ENCODE measurements at places on chromosomes 5 and 9. TPM values are rescaled to one million over a fixed set of nuclear protein-coding genes. Genes with fewer than 3 reads are reported as not detected.

The LPAR1 gene
- total RNA-seq = 86.5 TPM

The DTWD2 gene
- total RNA-seq = 8.5 TPM

The FCN2 gene
- not detected for total RNA-seq

The TRIM14 gene
- total RNA-seq = 18.2 TPM

The ABLIM3 gene
- total RNA-seq = 26.7 TPM

The LRRC19 gene
- not detected for total RNA-seq

The WNK2 gene
- total RNA-seq = 175 TPM

The SLC45A2 gene
- total RNA-seq = 1.5 TPM

The WDR38 gene
- total RNA-seq = not detected

The C5orf52 gene
- total RNA-seq = 0.78 TPM

The CDX1 gene
- 0.35 TPM for total RNA-seq

The ARL10 gene
- total RNA-seq = 33.0 TPM

The SLC34A1 gene
- total RNA-seq = not detected

The RAD50 gene
- total RNA-seq = 46.1 TPM

The TOR4A gene
- total RNA-seq = 1.7 TPM

The OMD gene
- total RNA-seq = 2.4 TPM

Measured in dorsolateral prefrontal cortex (tissue), 122 donors.